Choroid plexus epithelial cell (primary cell): ENCODE measurements at places on chromosomes 4 and X.

GRCh38 chrX:97326456-97326855, 442.7 kb downstream of the RPA4 start:
- DNase-seq, result no peak

DNA sequence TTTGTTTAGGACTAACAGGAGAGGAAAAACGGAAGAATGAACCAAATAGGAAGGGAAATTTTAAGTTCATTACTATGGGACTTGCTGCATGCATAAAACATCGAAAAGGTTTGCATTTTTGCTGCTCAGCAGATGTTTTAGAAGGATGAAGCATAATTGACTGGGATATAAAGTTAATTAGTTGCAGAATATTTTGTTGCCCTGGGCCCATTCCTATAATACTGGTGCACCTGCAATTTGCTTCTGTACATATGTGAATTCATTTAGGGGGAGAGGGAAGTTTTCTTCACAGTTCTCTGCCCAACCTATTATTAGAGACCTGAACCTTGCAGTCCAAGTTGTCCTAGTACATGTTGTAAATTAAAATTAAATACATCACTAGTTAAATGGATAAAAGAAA, 232.0 kb downstream of the UGT8 start:
- no peak for DNase-seq

GRCh38 chr4:17276776-17277175, 235.1 kb downstream of the QDPR start:
- DNase-seq, result peak; percentile 44

GRCh38 chr4:188976644-188977115, 837.4 kb downstream of the TRIML1 start:
- peak; percentile 57 for DNase-seq

DNA sequence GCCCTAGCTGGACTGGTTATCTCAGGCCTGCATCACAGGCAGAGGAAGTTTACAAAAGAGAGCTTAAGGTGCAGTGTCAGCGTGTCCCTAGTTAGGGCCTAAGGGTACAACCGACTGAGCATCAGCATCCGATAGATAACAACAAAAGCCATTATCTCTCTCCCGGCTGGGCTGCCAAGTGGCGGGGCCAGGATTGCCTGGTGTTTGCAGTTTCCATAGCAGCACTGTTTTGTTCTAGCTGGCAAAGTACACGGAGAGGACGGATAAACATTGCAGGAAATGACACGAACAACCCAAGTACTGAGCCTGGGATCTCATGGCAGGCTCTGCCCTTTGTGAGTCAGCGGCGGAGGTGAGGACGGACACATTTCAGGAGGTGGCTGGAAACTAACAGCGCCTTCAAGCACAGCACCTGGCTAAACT, 104.7 kb upstream of the NOCT start:
- DNase-seq, result peak; percentile 92

DNA sequence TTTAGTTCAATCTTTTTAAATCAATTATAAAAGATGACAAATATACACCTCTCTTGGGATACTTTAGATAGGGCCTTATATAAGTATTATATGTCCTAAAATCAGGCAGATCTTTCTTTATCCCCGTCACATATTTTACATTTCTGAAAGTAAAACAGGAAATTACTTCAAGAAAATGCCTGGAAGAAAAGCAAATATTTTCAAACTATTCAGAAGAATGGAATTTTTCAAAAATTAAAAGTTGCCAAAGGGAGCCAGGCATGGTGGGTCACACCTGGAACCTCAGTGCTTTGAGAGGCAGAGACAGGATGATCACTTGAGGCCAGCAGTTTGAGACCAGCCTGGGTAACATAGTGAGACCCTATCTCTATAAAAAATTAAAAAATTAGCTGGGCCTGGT, 34.4 kb downstream of the MGARP start:
- peak; percentile 54 for DNase-seq

DNA sequence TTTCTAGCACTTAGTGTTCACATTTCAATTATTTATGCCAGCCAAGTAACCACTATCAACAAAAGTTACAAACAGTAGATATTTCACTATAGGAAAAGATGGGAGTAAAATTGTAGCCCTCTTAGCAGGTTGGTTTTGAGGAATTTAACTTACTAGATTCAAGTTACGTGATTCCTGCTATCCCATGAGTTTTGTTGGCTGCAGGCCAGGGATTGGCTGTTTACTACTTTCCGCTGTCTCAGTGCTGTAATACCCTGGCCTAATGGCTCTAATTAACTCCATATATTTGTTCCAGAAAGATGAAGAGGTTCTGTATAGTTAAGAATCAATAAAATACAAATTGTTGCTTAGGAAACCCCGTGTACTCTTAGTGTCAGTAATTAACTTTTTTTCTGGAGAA, 55.5 kb upstream of the MAGED1 start:
- peak; percentile 76 for DNase-seq

GRCh38 chrX:20233336-20233735, 33.4 kb downstream of the RPS6KA3 start:
- no peak for DNase-seq

- no peak for DNase-seq
These were observed 28.5 kb upstream of the SMAD1 start for GRCh38 chr4:145453163-145453520.

DNA sequence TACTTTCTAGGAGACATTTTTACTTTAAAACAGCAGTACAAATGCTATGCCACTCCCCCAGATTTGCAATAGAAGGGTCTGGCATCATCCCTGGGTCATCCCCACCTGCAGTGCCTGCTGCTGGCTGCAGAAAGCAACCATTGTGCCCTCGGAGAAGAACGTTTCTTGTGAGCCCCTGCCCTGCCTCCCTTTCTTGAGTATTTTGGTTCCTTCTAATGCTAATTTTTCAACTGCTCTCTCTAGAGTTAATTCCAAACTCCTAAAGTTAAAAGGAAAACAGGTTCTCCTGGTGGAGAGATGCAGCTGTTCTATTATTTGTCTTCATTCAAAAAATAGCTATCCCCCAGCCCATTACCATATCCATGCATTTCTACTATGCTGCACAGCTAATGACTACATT, 107.1 kb downstream of the IDS start:
- no peak for DNase-seq

GRCh38 chr4:169259271-169259670, 11.5 kb downstream of the SH3RF1 start:
- no peak for DNase-seq

DNA sequence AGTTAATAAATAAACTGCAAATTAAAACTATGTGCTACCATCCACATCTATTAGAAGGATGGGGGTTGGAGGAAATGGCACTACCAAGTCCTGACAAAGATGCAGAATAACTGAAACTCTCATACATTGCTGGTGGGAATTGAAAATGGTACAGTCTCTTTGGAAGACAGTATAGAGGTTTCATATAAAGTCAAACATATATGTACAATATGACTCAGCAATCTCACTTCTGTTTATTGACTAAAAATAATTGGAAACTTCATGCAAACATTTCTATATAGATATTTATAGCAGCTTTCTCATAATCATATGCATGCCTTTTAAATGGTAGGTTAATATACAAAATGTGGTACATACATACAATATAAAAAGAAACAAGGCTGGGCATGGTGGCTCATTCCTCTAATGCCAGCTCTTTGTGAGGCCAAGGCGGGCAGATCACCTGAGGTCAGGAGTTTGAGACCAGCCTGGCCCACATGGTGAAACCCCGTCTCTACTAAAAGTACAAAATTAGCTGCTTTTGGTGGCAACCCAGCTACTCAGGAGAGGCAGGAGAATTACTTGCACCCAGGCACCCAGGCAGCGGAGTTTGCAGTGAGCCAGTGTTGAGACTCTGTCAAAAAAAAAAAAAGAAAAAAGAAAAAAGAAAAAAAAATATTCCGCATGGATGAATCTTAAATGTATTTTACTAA, 225.0 kb upstream of the CXXC4 start:
- DNase-seq, result no peak

GRCh38 chr4:122755675-122756074, 23.2 kb downstream of the BBS12 start:
- DNase-seq, result no peak
